ENCODE measurements at places on chromosomes 3 and 15. TPM values are rescaled to one million over a fixed set of nuclear protein-coding genes. Genes with fewer than 3 reads are reported as not detected.

The PTH1R gene
- total RNA-seq: not detected

The TGM4 gene
- not detected for total RNA-seq

The CHRFAM7A gene
- total RNA-seq: 1.9 TPM

The ARPIN gene
- total RNA-seq: not detected

The MKRN2OS gene
- total RNA-seq: not detected

The P2RY1 gene
- 2.4 TPM for total RNA-seq

Measured in activated T-cell treated with anti-CD3 and anti-CD28 coated beads, Interleukin-2, amount 50 U/mL, for 72 hours (primary cell).